ENCODE measurements at places on chromosomes 2 and 18.

DNA sequence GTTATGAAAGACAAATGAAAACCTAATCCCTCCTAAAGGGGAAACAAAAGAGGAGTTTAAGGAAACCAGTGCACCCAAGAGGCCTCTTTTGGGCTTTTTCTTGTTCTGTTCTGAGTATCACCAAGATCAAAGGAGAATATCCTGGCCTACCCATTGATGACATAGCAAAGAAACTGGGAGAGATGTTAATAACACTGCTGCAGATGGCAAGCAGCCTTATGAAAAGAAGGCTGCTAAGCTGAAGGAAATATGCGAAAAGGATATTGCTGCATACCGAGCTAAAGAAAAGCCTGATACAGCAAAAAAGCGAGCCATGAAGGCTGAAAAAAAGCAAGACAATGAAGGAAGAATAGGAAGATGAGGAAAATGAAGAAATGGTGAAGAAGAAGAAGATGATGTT, 23.6 kb upstream of the STAT4 start:
- no peak for DNase-seq

DNA sequence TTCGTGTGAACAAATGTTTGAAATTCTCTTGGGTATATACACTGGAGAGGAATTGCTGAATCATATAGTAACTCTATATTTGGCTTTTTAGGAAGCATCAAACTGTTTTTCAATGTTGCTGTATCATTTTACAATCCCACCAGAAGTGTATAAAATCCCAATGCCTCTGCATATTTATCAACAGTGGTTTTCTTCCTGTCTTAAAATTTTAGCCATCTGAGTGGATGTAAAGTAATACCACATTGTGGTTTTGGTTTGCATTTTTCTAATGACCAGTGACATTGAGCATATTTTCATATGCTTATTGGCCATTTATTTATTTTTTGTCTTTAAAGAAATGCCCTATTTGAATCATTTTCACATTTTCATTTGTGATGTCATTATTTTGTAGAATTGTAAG, 22.8 kb upstream of the LRP1B start:
- DNase-seq: no peak

DNA sequence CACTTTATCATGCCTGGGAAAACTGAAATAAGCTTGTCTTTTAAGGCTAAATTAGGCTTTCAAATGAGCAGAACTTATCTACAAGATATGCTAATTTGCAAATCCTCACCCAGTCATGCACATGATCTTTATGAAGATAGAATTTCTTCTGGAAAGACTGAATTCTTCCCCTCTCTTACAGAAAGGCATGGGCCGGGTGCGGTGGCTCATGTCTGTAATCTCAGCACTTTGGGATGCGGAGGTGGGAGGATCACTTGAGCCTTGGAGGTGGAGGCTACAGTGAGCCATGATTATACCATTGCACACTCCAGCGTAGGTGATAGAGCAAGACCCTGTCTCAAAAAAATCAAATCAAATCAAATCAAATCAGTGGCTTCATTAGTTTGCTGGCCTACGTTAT, 11.7 kb upstream of the FOXI3 start:
- DNase-seq: no peak

- no peak for DNase-seq
Measured at GRCh38 chr18:582465-582864, 2.3 kb downstream of the CETN1 start.

DNA sequence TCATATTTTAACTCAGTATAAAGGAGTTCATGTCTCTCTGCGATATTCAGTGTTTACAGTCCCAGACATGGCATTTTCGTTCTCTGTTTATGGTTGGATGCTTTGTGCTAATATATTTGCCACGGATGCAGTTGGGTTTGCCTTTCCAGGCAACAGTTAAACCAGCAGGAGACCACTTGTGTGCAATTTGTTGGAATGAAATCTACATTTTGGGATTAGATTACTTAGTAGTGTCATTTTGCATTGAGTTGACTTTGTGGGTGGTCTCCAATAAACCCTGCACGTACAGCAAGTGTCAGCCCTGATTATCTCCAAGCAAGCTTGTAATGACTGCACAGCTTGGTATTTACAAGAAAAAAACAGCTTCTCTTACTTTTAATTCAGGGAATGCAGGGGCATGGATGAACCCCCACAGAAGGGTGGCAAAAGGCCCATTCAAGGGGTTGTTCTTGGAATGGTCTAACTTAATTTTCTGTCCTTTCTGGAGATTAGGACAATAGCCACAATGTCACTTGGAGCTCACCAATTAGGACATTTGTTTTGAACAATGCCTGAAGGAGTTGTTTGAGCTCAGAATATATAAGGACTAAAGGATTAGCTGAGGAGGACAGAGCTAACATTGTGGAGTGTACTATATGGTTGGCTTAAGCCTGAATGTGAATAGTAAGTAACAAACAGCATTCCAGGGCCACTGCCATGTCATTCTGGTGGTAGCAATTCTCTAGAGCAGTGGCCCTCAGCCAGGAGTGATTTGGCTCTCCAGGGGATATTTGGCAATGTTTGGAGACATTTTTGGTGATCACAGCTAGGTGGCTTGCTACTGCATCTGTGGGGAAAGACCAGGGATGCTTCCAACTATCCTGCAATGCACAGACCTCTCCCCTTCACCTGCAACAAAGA, 121.5 kb downstream of the SLC4A3 start:
- DNase-seq: no peak

- DNase-seq: no peak
Measured at GRCh38 chr18:46829531-46829930, 72.7 kb upstream of the ST8SIA5 start.

DNA sequence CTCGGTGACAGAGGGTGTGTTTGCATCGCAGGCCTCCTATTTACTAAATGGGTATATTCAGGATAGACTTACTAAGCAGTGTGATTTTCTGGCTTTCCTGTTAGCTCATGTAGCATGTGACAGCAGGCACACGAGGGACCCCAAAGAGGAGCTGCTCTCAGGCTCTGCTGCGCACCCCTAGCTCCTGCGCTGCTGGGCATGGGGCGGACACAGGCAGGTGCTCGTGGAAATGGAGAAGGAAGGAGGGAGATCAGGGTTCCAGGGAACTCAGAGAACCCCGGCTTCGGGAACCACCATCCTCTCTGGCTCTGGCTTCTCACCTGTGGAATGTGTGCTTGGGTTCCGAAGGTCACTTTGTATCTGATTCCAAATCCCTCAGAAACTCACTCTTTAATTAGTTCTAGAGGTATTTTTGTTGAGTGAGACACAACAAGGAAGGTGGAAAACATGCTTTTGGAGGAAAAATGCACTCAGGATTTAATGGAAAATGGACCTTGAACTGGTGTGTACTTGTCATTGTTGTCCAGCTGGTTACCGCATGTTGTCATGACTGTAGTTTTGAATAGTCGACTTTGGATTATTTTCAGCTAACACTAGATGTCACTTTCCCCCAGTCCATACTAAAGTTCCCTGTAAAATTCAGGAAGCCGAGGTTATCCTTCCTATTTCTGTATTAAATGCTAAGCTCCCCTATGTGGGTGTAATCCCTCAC, 3.5 kb downstream of the SNTG2 start:
- DNase-seq: no peak

GRCh38 chr2:160109939-160110673, 47.7 kb upstream of the PLA2R1 start:
- peak; percentile 45 for DNase-seq

DNA sequence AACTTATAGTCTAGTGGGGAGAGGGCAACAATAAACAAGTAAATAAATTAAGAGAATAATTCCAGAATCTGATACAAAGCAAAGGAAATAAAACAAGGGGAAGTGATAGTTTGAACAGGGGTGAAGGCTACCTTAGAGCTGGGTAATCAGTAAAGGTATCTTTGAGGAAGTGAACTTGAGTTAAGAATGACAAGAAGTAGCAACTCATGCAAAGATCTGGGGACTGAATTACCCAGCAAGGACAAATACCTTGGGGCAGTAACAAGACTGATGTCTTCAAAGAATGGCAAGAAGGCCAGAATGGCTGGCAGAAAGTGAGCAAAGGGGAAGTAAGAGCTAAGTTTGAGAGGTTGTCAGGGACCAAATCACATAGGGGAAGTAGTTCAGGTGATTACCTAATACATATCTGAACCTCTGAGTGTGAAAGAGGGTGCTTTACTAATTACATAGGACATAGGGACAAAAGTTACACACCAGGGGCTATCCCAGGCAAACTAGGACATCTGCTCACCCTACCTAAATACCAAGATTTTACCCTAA, 244.6 kb upstream of the HNRNPA3 start:
- no peak for DNase-seq

- DNase-seq: no peak
Measured at GRCh38 chr2:3198119-3198518, 179.5 kb downstream of the EIPR1 start.

DNA sequence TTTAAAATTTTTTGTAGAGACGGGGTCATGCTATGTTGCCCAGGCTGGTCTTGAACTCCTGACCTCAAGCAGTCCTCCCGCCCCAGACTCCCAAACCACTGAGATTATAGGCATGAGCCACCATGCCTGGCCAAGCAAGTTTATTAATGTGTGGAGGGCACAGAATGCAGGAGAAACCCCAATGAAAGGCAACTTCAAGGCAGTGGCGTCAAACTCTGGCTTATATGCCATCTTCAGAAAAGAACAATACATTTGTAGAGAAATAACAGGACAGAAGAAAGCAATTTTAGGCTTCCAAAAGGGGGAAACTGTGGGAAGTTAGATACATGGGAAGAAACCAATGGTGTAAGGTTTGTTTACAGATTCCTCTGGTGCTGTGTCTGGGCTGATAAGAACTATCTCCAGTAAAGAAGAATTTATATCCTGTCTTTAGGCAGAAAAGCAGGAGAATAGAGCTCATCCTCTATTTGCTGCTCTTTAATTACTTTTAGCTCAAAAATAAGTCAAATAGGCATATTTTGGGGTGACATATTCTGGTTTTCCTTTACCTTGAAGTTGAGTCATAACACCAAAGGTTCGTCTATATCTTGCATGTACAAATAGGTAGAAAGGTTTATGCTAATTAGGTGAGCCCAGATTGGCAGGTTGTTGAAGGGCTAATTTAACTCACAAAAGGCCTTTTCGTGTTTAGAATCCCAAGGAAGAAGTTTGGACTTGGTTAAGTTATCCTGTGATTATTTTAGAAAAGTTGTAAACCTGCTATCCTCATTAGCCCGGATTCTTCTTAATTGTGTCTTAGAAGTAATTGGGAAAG, 26.0 kb upstream of the TMEM214 start:
- DNase-seq: no peak

DNA sequence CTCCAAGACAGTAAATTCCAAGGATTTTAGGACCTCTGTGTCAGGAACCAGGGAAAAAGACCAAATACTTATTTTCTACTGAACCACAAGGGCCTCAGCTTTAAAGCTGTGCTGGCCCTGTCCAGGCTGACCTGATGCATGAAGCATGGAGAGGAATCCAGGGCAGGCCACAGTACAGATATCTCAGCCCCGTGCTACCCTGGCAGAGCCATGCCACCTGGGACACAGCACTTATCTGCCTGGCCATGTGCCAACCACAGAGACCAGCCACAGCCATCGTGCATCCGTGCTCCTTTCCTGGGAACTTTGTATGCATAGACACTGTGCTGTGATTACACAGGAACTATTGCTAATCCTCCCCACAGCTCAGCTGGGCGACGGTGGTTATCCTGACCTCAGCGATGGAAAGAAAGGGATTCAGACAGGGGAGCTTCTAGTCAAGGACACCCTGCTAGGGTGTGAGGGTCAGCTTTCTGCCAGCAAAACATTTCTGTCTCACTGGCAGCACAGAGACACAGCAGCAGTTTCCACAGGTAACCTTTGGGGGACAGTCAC, 687.4 kb upstream of the ID2 start:
- no peak for DNase-seq

GRCh38 chr18:63518178-63519012, 23.8 kb upstream of the SERPINB12 start:
- no peak for DNase-seq

DNA sequence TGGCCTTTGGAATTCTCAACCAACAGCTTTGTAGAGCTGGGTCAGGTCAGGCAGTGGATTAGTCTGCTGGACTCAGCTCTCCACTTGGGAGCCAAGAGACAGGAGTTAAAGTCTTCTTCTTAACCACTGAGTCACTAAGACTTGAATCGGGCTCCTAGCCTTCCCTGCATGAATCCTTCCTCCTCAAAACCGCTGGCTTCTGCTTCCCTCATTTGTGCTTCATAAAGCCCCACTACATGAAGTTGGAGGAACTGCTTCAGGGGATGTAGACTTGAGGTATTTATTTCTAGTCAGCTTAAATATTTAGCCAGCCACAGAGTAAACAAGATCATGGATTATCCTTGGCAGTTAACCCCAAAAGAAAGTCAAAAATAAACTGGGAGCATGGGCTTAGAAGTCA, 536.3 kb upstream of the TNP1 start:
- DNase-seq: no peak

- no peak for DNase-seq
Measured at GRCh38 chr18:61096226-61096625, 237.0 kb upstream of the CDH20 start.

- no peak for DNase-seq
Measured at GRCh38 chr2:8249769-8250168, 432.1 kb upstream of the ID2 start.

GRCh38 chr2:69311024-69311416, 76.0 kb downstream of the GFPT1 start:
- no peak for DNase-seq

- DNase-seq: no peak
Measured at GRCh38 chr2:186187854-186188253, 298.2 kb upstream of the ZC3H15 start.
